ENCODE measurements at places on chromosomes 12 and 14.

DNA sequence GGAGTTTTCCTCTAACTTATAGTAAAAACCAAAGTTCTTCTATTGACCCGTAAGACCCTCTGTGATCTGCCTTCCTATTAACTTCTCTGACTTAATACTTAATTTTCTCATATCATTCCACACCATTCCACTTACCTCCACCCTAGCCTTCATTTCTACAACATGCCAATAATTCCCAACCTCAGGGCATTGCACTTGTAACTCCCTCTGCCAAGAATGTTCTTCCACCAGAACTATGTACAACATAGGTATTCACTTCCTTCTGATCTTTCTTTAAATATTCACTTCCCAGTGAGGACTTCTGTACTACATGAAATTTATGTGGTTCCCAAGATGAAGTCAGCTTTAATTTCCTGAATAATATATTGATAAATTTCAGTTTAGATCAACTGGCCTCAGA lies 531.7 kb downstream of the LRFN5 start:
- no peak for DNase-seq

- DNase-seq = no peak
Observed at GRCh38 chr14:34277191-34277590, 184.8 kb downstream of the SPTSSA start.

DNA sequence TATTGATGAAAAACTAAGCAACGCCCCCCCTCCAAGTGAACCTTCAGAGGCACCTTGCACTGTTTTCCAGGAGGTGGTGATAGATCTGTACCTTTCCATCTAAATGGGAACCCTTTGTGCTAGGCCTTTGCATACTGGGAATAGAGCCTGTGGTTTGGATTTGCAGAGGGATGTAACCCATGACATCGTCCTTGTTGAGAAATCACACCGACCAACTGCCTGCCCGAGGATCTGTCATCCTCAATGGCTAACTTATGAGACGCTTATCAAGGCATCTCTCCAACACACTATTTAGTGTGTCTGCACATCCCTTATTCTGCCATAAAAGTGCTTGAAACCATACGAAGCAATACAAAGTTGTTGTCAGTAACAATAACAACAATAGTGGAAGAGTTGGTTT lies 22.9 kb downstream of the NTN4 start:
- DNase-seq = no peak

GRCh38 chr12:104147346-104147745 lies 9.3 kb upstream of the NFYB start:
- no peak for DNase-seq

DNA sequence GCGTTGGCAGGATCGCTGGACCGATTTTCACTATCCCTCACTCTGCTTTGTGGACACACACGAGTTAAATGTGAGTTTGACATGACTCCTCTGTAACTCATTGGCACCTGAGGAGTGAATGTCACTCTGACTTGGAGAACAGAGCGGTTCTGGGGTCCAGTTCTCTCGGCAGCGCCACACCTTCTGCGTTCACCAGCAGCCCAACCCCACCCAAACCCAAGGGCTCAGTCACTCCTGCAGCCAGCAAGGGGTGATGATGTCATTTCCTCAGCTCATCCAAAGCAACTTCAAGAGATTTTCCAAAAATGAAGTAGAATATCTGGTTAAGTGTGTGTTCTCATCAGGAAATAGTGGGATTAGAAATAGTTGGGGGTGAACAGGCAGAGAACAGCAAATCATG lies 36.3 kb downstream of the ADGRD1 start:
- DNase-seq = no peak

DNA sequence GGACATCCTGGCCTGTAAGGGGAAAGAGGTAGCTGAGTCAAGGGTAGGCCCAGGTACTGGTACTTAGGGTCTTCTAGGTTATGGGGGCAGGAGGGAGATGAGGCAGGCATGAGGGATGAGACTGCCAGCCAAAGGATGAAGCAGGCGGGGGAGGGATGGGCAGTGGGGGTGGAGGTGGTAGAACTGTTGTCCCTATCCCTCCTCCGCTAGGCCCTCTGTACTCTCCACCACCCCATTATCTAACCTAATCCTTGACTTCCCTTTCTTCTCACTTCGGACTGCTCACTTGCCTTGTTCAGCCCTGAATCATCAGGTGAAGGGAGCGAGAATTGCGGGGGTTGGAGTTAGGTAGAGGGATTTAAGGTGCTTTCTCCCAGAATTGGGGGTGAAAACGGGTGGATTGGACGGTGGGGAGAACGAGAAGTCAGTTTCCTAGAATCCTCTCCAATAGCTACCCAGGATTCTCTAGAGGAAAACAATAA lies 562 bp downstream of the PAN2 start:
- no peak for DNase-seq

All from fibroblast of the conjunctiva (primary cell).